Right forelimb (tissue), 1 donor: ENCODE measurements at places on chromosomes 6 and 20.

GRCh38 chr6:161198783-161199460 is 74.9 kb downstream of the AGPAT4 start:
- DNase-seq: no peak

- DNase-seq: no peak
Observed at GRCh38 chr6:108850669-108851465, 2.6 kb downstream of the ARMC2 start.

GRCh38 chr6:131823276-131823902 is 15.6 kb downstream of the ENPP1 start:
- DNase-seq: no peak

DNA sequence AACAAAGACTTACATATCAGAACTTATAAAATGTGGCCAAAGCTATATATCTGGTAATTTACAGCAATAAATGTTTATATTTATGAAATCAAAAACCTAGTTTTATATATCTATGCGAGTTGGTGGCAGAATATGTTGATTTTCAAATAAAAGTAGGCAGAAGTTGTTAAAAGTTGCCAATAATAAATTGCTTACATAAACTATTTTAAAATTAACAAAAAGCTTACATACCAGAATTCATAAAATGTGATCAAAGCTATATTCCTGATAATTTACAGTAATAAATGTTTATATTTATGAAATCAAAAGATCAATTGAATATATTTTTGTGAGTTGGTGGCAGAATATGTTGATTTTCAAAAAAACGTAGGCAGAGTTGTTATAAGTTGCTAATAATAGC is 451.8 kb upstream of the KHDRBS2 start:
- no peak for DNase-seq

GRCh38 chr6:159691133-159691962 is 1.7 kb downstream of the SOD2 start:
- DNase-seq: no peak

GRCh38 chr6:145977881-145978280 is 13.7 kb upstream of the SHPRH start:
- no peak for DNase-seq

DNA sequence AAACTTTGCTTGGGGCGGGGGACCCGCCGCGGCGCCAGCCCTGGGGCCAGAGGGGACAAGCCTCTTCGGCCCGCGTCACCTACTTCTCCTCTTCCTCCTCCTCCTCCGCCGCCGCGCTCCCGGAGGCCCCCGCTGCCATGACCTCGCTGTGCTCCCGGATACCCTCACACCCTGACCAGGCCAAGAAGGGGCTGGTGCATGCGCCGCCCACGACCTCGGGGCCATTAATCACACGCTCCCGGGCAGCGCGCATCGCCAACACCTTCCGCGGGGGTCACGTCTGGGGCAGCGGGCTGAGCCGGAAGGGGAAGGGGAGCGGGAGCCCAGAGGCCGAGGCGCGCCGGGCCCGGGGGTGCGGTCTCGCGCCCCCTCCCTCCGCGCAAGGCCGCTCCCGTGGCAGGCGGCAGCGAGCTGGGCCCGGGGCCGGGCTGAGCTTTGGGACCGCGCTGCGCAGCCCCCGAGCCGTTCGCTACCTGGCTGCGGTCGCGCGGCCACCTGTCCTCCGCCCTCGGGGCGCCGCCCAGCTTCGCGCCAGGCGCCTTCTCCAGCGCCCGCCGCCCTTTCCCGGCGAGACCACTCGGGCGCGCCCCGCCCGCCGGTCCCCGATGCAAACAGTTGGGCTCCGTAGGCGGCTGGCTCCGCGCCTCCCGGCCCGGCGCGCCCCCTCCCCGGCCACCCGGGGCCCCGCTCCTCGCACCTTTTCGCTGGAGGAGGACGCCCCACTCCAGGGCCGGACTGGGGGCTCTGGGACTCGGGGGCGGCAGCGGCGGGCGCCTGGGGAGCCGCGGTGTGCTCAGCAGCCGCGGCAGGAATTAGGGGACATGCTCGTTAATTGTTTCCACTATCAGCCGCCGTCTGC is 575 bp upstream of the CNR1 start:
- DNase-seq: peak; percentile 48

DNA sequence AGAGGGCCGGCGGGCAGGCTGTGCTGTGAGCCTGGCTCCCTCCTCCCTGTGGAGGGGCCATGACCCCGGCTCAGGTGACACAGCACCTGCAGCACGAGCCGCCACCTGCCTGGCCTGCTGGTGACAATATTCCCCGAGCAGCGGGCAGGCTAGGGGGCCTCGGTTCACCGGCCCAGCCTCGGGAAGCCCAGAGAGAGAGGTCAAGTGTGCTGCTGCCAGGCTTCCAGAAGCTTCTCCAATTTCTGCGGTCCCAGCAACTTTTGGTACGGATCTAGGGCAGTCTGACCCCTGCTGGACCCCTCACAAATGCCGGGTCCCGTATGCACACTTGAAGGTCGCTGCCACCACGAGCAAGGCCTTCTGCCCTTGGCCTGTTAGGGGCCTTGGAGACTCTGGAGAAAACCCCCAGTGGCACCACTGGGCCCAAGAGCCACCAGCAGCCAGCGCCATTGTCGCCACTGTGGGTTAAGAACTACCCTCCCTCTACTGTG is 38.6 kb upstream of the NOL4L start:
- no peak for DNase-seq

GRCh38 chr6:2531426-2532215 is 219.1 kb downstream of the MYLK4 start:
- DNase-seq: no peak

DNA sequence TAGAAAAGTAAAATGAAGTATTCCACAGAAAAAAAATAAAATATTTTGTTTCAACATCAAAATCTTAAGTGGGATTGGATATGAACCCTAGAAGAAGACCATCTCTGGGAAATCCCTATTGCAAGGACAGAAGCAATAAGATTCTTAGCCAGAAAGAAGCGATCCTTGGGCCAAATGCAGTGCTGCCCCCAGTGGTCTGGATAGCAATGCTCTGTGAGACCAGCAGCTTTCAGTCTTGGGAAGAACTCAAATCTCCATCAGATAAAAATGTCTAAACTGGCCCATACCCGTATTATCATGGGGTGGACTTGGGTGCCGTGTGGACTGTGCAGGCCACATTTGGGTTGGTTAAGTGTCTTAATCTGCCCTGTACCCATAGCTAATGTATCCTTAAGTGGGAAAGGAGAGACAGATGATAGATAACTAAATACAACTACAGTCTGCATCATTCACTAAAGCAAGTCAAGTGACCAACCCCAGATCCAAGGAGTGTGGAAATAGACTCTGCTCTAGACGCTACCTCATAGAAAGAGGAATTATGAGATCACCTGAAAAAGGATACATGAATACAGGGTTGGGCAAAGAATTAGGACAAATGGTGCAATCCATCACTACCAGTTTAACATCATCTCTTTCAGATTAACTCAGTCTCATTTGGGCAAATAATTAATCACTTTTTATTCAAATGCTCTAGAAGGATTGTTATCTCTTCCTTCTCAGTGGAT is 38.9 kb upstream of the SNAP25 start:
- DNase-seq: no peak

DNA sequence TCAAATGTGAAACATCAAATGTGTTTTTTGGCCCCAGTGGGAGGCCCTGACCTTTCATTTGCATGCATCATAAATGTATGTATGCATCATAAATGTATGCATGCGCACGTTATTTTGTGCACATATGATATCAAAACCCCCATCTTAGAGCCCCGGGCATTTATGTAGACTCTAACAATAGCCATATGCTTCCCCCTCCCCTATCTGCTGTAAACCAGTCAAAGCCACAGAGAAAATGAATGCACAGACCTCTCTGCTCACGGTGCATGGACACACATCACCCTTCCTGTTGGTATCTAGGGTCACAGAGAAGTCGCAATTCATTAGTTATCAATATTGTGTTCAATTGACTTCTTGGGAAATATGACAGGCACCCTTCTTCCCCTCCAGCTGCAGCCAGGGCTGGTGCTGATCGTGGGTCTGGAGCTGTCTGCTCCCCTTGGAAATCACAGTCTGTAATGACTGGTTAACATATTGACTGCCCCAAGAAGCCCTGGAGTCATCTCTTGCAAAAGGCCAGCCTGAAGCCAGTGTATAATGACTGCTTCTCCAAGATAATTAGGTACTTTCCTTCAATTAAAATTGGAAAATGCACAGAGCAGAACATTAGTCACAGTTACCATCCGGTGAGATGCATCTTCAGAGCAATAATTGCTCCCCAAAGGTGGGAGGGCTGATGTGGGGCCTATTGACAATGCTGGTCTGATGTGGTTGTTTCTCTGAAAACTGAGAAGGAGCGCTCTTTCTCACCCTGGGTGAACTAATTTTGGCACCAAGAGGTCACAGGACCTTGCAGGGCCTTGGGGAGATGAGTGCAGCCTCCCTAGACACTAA is 532.2 kb downstream of the CDH26 start:
- no peak for DNase-seq

DNA sequence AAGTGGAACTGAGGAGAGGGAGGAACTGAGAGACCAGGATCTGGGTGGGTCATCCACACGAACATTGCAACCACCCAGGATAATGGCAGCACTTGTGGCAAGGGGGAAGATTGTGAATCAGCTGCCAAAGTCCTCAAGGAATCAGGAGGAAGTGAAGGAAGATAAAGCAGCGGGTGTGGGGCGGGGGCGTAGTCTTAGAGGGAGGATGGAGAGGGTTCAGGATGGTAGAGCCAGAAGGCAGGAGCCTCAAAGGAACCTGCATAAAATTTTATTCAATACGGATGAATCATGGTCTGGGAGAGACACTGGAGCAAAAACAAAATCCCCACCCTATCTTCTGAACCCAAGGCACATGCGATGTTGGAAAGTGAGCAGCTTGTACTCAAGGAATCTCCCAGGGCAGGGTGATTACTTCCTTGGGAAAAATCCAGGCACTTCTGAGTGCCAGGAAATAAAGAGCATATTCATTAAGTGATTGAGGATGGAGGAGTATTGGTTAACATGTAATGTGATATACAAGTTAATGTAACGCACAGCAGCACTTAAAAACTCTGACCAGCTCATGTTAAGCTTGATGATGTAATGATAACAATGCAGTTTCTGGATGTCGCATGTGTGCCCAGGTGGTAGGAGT is 82.0 kb upstream of the B3GAT2 start:
- no peak for DNase-seq

GRCh38 chr6:163383912-163384311 is 30.6 kb upstream of the QKI start:
- no peak for DNase-seq

GRCh38 chr6:109292420-109292819 is 89.8 kb downstream of the CD164 start:
- DNase-seq: no peak

- no peak for DNase-seq
Observed at GRCh38 chr6:149114167-149114566, 203.3 kb upstream of the TAB2 start.

GRCh38 chr6:137522198-137522798 is 28.1 kb upstream of the OLIG3 start:
- no peak for DNase-seq

GRCh38 chr20:59141818-59142581 is 21.6 kb upstream of the ZNF831 start:
- DNase-seq: peak; percentile 43

DNA sequence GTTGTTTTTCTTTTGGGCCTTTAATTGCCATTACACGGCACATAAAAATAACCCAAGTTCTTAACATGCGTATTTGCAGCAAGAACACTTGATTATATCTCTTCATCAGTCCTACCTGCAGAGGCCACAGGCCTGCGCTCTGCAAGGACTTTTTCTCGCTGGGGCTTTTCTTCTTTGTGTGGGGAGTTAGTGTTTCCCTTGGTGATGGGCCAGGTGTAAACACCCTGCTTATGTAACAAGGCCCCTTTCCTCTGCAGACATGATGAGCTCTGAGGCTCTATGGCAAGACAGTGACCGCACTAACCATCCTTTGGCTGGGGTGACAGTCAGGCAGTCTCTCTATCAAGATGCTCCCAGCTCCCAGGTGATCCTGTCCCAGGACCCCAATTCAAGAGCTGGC is 97.8 kb upstream of the PCSK2 start:
- no peak for DNase-seq

- DNase-seq: no peak
Observed at GRCh38 chr6:73515204-73515655, 5.6 kb downstream of the EEF1A1 start.

GRCh38 chr20:4246428-4246827 is 231.1 kb upstream of the RNF24 start:
- no peak for DNase-seq

- DNase-seq: no peak
Observed at GRCh38 chr6:151445482-151445881, 6.4 kb downstream of the RMND1 start.

DNA sequence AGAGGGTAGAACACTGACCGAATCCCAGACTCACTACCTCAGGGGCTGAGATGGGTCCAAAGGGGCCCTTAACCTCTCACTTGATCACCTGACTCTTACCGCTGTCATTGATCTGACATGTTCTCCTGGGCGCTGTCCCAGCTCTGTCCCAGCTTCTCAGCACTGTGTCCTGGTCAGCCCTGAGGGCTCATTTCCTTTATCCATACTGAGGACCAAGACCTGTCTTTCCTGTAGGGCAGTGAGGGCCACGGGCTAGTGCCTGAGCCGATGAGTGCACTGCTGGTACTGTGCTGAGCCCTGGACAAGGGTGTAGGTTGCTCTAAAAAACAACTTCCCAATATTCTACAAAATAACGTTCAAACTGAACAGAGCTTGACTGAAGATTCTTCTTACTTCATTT is 131.5 kb downstream of the MTHFD1L start:
- no peak for DNase-seq

DNA sequence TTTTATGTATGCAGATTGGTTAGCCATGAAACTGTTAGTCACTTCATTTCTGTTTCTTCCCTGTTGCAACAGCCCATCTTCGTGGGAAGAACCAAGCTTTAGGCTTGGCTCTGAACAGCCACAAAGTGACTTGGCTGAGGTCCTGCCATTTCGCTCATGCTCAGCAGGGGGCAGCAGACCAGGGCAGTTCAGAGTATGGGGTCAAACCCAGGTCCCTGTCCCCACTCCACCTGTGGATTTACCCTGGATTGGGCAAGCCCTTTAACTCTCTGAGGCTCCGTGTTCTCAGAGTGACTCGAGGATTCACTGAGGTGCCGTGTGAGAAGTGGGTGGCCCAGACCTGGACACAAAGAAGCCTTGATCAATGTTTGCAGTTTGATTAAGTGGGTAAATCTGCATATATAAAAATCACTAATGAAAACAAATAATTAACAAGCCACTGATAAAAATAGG is 19.8 kb upstream of the MAP1LC3A start:
- no peak for DNase-seq
